ENCODE measurements at places on chromosomes 7 and 10.
A peak's percentile ranks its signal among the peaks of the same experiment; 100 is the strongest.

- DNase-seq = no peak
Observed at GRCh38 chr10:105139363-105139896, 498.3 kb downstream of the SORCS3 start.

DNA sequence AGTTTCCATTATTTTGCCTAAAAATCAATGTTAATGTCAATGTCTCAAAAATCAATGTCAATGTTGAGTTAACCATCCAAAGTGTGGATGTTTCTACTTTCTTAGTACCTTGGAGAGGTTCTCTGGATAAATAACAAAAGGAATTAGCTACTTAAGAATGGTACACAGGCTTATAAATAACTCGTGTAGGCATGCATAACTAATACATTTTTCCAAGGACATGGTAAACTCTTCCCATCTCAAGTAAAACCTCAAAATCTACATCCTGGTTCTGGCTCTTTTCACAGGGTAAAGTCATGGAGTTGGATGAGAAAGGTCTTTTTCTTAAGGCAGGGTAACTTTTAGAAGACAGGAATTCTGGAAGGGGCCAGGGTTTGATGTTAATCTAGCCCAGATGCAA lies 59.9 kb downstream of the CAV1 start:
- no peak for DNase-seq

- peak; percentile 42 for DNase-seq
Observed at GRCh38 chr10:69382382-69383117, 34.2 kb downstream of the TACR2 start.

- no peak for DNase-seq
Observed at GRCh38 chr10:131093795-131094366, 217.6 kb downstream of the TCERG1L start.

GRCh38 chr10:13904064-13904463 lies 317.3 kb downstream of the PRPF18 start:
- no peak for DNase-seq

DNA sequence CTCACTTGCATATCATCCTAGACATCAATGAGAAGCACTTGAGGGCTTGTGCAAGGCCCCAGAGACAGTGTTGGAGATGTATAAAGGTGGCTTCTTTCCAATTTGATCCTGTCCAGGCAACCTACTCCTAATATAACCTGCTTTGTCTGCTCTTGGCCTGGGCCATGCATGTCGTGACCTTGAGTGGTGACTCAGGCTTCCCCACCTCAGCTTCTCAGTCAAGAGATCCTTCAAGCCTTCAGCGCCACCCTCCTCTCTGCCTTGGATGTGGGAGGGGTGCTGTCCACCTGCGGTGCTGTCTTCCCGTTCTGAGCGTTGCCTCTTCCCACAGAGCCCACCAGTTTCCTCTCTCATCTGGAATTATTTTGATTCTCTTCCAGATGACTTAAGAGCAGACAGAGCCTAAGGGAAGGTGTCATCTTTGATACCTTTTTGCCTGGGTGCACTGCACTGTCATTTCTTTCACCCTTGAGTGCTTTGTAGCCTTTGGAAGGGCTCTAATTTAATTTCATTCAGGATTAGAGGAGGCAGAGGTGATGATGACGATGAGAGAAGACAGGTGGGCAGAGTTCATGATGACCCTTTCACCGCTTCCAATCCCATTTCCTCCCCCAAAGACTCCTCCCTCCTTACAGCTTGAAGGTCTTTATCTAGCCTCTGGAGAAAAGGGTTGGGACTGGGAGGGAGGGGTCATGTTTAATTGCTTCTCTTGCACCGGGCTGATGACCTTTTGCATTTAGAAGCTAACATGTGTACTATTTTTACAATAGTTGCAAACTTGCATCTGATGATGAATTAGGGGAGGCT lies 6.9 kb downstream of the LSMEM1 start:
- DNase-seq = no peak

- DNase-seq = no peak
Observed at GRCh38 chr7:52705768-52706167, 329.7 kb upstream of the POM121L12 start.

- no peak for DNase-seq
Observed at GRCh38 chr10:129531969-129532660, 65.1 kb downstream of the MGMT start.

GRCh38 chr7:121561717-121562116 lies 165.6 kb upstream of the FAM3C start:
- no peak for DNase-seq

- DNase-seq = no peak
Observed at GRCh38 chr10:118562851-118563250, 32.6 kb downstream of the PRLHR start.

DNA sequence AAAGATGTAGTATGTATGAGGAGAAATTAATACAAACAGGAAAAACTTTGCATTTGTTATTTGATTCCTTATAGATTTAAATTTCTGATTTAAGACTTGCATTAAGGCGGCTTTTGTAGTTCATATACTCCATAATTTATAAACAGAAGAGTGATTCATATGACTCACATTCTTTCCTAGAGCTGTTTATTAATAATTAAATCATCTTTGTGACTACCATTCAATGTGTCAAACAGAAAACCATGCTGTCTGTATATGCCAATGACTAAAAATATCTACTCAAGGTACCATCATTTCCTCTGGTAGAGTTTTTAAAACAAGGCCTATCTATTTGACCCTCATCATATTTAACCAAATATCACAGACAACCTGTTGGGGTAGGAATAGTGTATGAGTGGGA lies 501.7 kb downstream of the PARD3 start:
- DNase-seq = peak; percentile 28

DNA sequence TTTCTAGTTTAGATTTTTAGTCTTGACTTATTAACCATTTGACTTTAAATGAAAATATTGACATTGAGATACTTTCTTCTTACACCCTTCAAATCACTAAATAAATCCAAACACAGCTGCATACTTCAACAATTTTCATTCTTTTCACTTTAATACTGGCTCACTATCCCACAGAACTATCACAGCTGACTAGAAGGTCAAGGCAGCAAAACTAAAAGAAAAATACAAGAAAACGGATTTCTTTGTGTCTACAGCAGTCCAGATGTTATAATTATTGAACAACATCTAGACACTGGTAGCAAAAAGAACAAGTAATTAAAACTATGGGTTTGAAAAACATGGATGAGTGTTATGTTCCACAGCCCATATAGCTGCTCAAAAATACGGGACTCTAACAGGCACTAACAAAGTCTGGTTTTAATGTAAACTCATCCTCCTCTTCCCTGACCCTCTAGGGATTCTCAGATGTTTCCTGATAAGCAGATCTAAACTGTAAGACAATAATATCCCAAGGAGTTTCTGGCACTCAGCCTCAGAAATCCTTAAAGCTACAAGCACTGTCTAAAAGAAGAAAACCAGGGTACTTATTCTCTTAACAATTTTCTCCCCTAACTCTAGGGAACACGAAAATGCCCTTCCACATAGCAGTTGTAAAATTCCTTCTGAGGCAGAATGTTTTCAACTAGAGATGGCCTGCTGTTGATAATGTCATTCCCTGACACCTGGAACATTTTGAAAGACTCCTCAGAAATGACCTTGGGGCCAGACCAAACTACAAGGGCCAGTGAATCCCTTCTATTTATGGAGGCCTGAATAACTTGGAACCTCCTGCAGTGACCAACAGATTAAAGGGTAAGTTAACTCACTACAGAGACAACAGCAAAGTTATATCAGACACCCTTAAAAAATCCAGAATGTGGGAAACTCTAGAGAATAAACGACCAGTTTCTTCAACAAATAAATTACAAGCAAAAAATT lies 12.8 kb downstream of the DNMBP start:
- no peak for DNase-seq

DNA sequence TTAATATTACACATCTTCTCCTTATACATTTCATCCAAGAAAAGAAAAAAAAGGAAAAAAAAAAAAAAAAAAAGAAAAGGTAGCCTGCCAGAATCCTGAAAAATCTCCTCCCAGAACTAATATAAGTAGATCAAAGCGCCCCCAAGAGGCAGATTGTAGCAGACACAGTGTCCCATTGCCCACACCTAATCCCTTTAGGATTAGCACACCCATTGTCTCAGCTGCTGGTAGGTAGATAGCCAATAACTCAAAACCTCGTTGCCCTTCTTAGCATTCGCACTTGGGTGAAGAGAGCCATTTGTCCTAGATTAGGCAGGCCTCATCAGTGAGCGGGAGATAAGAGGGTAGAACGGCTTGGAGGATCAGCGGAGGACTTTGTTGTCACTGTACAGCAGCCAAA lies 100.2 kb upstream of the SORCS1 start:
- no peak for DNase-seq

GRCh38 chr10:72320676-72321247 lies 34.0 kb downstream of the DNAJB12 start:
- peak; percentile 99 for DNase-seq

- DNase-seq = peak; percentile 46
Observed at GRCh38 chr7:149456506-149457421, 4.1 kb downstream of the ZNF777 start.

GRCh38 chr10:60351191-60351853 lies 38.4 kb downstream of the ANK3 start:
- no peak for DNase-seq

DNA sequence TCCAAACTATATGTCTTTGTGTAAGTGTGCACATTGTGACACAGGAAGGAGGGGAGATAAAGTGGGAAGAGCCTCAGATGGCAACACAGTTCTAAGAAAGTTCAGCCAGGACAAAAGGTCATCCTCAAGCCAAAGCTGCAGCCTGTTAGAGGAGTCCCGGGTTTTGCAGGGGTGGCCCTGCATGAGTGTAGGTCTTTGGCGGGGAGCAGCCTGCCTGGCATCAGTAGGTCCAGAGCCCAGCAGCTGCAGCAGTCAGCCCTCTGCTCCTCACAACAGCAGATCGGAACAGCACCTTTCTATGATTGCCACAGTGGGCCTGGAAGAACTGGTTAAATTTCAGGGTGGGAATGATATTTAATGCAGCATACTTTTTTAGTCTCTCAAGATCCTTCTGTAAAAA lies 13.5 kb upstream of the VDAC2 start:
- DNase-seq = no peak

DNA sequence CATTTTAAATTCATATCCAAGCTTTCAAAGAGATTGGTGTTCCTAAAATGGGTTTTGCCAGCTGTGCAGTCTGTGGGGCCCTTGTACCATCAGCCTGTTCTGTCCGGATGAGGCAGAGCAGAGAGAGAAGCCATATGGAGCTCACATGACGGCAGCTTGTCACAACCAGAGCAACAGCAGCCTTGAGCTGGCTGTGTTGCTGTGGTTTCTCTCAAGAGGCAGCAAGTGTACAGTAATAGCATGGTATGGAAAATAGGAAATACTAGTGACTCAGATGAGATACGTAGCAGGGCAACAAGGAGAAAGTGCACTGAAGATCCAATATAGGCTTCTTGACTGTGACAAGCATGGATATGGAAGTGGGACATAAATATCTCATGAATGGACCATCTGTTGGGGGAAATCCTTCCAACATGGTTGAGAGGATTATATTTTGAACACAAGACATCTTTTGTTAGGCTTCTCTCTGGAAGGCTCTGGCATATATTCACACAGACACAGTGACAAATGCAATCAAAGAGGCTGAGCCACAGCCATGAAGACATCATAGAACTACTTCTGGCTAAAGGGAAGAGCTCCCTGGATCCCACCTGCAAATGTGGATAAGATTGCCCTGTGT lies 251.0 kb upstream of the TAC1 start:
- no peak for DNase-seq

DNA sequence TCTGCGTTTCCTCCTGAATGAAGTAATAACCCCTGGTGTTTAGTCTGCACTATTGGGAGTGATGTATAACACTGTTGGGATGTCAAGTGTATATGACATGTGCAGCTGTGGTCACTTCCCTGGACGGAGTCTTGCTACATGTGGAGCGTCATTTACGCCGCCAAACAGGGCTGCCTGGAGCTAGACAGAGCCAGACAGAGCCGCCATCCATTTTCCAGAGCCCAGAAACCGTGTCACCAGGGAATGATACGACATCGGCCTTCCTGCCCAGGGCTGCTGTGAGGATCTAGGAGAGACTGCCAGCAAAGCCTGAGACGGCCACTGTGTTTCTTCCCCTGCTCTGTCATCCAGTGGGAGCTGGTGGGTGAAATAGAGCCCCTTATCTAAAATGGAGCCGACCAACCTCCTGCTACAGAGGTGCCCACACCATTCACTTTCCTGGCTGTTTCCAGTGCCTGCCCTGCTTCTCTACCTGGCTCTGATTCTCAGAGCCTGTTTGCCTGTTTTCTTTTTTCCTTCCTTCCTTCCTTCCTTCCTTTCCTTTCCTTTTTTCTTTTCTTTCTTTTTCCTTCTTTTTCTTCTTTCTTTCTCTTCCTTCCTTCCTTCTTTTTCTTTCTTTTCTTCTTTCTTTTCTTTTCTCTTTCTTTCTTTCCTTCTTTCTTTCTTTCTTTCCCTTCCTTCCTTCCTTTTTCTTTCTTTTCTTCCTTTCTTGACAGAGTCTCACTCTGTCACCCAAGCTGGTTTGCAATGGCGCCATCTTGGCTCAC lies 13.3 kb upstream of the FGFR2 start:
- DNase-seq = no peak

- peak; percentile 61 for DNase-seq
Observed at GRCh38 chr10:30736685-30737232, 107.2 kb upstream of the LYZL2 start.

- DNase-seq = no peak
Observed at GRCh38 chr7:116752305-116753074, 80.5 kb downstream of the MET start.

GRCh38 chr10:97858001-97858439 lies 8.4 kb downstream of the GOLGA7B start:
- DNase-seq = no peak

- no peak for DNase-seq
Observed at GRCh38 chr10:88117869-88118632, 254.6 kb downstream of the PTEN start.

DNA sequence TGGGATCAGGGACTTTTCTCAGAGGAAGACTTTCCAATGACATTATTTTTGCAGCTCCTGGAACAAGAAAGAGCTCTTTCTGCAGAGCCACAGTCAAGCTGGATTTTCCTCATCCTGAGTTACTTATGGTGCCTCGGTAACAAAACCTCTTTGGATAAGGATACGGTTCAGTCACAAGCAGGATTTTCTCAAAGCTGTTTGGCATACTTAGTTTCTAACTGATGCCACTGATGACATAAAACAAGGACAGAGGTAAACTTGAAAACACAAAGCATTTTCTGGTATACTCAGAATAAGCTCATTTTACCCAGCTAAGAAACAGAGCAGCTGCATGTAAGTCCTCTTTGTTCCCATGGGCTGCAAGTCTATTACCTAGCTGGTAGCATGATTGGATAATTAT lies 340.9 kb upstream of the MEOX2 start:
- no peak for DNase-seq

- DNase-seq = no peak
Observed at GRCh38 chr10:21022821-21023220, 125.7 kb upstream of the NEBL start.
